WTC11 (cell line): ENCODE measurements at places on chromosomes 12 and 14. TPM values are rescaled to one million over a fixed set of nuclear protein-coding genes. Genes with fewer than 3 reads are reported as not detected.

DNA sequence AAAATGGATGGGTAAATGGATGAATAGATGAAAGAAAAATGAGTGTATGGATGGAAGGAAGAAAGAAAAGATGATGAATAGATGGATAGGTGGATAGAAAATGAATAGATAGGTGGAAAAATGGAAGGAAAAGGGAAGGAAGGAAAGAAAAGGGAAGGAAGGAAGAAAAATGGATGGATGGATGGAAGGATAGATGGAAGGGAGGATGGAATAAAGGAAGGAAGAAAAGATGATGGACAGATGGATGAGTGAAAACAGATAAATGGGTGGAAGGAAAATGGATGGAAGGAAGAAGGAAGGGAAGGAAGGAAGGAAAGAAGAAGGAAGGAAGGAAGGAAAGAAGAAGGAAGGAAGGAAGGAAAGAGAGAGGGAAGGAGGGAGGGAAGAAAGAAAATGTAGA lies 107.4 kb downstream of the DICER1 start:
- H3K27me3 ChIP-seq: peaks cover 12% of the 10 kb centered on the region
- DNase-seq: no peak
- peaks cover 17% of the 10 kb centered on the region for H3K4me1 ChIP-seq
- no peaks in the 10 kb centered on the region for H3K36me3 ChIP-seq

GRCh38 chr14:54474232-54474793 lies 14.5 kb downstream of the GMFB start:
- DNase-seq: no peak
- H3K27ac ChIP-seq: 0 out of 2 replicates have a peak overlapping the region, but pooled peaks have one; percentile 5
- H3K27me3 ChIP-seq: no peaks in the 10 kb centered on the region

PTHLH gene
- total RNA-seq: not detected in 3 replicates

GRCh38 chr12:98182821-98183220 lies 332.6 kb upstream of the TMPO start:
- H3K27ac ChIP-seq: no peak overlapping the region
- no peak overlapping the region for H3K4me3 ChIP-seq
- no peak for DNase-seq
- peaks cover 6% of the 10 kb centered on the region; the same call in 1 of the 2 replicates for H3K4me1 ChIP-seq

DNA sequence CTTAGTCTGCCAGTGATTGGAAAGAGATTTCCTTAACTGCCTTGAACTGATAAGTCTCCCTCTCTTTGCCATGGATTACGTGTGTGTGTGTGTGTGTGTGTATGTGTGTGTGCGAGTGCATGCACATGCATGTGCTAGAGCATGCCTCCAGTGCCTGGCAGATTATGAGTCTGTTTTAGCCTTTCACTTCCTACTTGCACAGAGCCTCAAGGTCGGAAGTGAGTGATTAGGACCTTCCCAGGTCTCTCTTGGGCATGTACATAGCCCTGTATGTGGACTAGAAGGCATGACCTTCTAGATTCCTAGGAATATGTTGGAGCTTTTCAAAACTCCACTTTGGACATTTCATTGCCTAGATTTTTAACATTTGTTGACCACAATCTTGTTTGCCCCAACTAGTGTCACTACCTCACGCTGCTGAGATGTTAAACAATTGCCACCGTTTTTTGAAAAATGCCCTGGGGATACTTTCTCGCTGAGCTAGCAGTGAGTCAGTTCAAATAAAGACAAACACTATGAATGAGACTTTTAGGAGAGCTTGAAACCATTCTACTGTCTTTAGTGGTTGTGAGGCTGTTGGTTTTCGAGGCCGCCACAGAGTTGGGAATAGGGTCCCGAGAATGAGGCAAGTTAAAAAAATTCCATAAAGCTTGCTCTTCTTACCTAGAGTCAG lies 28.2 kb downstream of the KIAA0586 start:
- peak overlapping the region; percentile 36; the same call in 1 of the 2 replicates for H3K27ac ChIP-seq
- peaks cover 15% of the 10 kb centered on the region for H3K36me3 ChIP-seq
- no peaks in the 10 kb centered on the region for H3K4me1 ChIP-seq
- H3K4me3 ChIP-seq: no peak overlapping the region
- DNase-seq: no peak
- no peaks in the 10 kb centered on the region for H3K27me3 ChIP-seq

KRT72 gene
- 0.11 TPM in 1 of 3 replicates, not detected in the others for total RNA-seq

- no peaks in the 10 kb centered on the region for H3K4me1 ChIP-seq
- no peak overlapping the region for H3K27ac ChIP-seq
- H3K4me3 ChIP-seq: no peak overlapping the region
- H3K36me3 ChIP-seq: peaks cover 81% of the 10 kb centered on the region
- DNase-seq: no peak
Observed at GRCh38 chr12:128078301-128078971, 188.5 kb upstream of the TMEM132C start.

SYNJ2BP gene
- 24.1 to 27.9 TPM (median 27.9 TPM) in 3 replicates for total RNA-seq

KLRF1 gene
- total RNA-seq: not detected in 3 replicates

DNA sequence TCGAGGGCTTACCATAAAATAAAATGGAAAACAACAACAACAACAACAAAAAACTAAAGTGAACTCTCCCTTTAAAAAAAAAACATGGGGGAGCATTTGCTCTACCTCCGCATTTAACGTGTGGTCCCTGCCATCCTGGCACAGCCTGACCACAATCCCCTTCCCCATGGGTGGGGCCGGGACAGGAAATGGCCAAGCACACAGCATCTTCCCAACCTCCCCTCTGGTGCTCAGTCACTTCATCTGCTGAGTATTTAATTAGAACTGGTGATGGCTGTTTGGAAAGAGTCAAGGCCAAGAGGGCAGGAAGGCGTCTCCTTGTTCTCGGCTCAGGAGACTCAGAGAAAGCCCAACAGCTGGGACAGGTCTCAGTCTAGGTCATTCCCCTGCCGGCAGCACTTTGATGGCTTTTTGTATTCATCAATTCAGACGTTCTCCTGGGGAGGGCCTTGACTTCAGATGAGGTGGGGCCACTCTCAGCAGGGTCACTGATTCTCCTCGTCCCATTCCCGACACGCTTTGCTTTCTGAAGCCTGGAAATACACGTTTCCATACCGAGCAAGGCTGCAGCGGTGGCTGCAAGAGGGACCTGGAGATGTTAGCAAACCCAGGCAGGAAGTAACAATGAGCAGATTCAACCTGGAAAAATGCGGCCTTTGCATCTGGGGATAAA lies 44.4 kb downstream of the ANO2 start:
- no peaks in the 10 kb centered on the region for H3K36me3 ChIP-seq
- no peak overlapping the region for H3K27ac ChIP-seq
- DNase-seq: no peak

FAM186B gene
- total RNA-seq: 0.16 to 0.39 TPM (median 0.21 TPM) in 3 replicates

DNA sequence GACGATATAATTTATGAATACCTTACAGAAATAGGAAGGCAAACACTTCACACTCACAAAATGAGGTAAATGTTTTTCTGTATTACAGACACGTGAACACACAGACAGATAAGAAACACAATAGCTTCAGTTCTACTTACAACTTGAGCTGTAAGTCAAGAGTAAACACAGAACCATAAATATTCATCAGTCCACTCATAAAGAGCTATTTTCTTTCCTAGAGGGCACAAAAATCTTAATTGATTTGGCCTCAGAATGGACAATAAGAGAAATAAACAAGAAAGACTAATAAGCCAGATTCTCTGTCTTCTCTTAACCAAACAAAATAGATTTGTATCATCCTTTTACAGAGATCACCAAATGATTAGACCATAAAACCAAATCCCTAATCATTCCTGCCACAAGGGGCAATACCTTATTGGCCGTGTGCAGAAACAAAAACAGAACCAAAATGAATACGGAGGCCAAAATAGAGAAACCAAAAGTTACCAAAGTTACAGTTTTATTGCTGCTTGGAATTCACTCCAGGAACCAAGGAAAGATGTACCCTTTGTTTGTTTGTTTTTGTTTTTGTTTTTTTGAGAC lies 38.1 kb upstream of the GARIN2 start:
- no peak overlapping the region for H3K27ac ChIP-seq
- no peaks in the 10 kb centered on the region for H3K36me3 ChIP-seq
- H3K4me1 ChIP-seq: peaks cover 6% of the 10 kb centered on the region

DNA sequence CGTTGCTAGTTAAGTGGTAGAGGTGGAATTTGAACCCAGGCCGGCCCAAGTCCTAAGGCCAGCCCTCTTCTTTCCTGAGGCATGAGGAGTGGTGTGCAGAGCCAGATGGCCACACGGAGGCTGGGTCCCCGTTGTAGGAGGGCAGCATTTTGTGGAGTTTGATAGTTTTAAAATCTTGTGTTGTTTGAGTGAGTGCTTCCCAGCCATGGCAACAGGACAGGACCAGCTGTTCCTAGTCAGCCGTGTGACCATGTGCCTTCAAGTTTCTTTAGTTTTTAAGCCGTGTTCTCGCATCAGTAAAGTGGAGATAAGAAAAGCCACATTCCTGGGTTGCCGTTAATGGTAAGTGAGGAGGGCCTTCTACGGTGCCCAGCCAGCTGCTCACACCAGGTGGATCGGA lies 44.4 kb downstream of the UBE3B start:
- no peak overlapping the region for H3K27ac ChIP-seq
- peaks cover 38% of the 10 kb centered on the region for H3K36me3 ChIP-seq
- no peak for DNase-seq
- no peak overlapping the region for H3K4me3 ChIP-seq

GPR135 gene
- total RNA-seq: 1.6 to 1.7 TPM (median 1.7 TPM) in 3 replicates

DNA sequence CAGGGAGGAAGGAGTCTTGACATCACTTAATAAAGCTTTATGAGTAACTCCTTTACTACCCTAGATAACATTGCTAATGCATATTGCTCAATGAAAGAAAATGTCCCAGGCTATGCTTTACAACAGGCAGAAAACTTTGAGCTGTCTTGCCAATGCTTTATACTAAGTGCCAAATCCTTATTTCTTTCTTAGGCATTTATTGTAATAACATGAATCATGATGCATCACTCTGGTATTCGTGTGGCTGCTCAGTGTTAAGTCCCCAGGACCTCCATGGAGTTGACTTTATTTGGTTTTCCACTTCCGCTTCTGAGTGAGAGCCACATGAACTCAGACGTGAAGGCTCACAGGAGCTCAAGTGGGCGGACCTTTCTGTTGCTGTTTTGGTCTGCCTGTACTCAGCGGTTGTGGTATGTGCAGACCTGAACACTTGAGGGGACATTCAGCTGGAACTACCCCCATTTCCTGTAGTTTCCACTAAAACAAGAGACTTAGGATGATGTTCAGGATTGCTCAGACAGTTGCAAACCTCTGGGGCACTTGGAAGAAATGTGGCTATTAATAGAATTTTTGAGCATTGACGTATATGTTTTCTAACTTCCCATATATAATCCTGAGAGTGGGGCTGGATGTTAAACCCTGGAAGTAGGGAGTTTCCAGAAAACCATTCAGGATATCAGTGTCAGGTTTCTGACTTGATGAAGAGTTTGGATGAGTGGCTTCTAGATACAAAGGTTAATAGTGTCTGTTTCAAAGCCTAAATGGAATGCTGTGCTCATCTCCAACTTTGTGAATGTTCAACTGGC lies 258.6 kb downstream of the MSRB3 start:
- DNase-seq: no peak
- H3K27me3 ChIP-seq: peaks cover 3% of the 10 kb centered on the region; the same call in 1 of the 2 replicates
- peaks cover 40% of the 10 kb centered on the region for H3K4me1 ChIP-seq
- H3K27ac ChIP-seq: no peak overlapping the region
- H3K4me3 ChIP-seq: no peak overlapping the region

DNA sequence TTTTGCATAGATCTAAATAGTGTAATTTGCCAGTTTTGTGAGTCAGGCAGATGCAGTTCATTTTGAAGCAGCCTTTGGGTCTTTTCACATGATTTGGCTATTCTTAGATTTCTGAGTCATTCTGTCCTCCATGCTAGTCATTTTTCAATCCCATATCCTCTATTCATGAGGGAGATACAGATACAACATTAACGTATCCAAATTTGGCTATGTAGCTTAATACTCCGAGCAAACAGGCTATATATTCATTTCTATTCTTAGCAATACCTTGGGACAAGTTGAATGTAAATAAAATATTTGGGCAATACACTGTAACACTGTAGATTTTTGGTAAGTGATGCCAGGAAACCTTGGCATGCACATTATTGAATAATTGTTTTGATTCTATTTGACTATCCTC lies 270.7 kb upstream of the PDE3A start:
- H3K4me3 ChIP-seq: no peak overlapping the region
- no peak overlapping the region for H3K27ac ChIP-seq
- no peak for DNase-seq
- no peaks in the 10 kb centered on the region for H3K27me3 ChIP-seq

DNA sequence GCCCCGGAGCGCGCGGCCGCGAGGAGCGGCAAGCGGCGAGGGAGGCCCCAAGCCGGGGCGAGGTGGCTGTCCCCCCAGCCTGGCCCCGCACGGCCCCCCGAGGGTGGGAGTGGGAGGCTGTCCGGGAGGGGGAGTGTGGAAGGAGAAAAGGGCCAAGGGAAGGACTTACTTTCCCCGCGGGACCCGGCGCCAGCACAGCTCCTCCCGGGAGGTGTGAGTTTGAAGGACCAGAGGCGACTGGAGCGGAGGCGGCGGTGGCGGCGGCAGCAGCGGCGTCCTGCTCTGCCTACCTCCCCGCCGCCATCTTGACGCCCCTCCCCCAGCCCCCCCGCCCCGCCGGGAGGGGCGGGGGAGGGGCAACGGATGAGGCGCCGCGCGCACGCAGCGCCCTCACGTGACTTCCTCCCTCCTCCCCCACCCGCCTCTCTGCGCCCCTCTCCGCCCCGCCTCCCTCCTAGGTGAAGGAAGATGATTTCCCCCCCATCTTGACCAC lies at the start of gene SBNO1:
Gene SBNO1 (minus strand): TSS at position 316 of the 493 bp plus-strand sequence. CDS start 14,406 bp downstream, outside the sequence.
- peak within 1 kb of the TSS; percentile 93 for H3K4me3 ChIP-seq
- peaks cover 12% of the 10 kb centered on the region for H3K4me1 ChIP-seq
- peak within 1 kb of the TSS; percentile 96 for H3K27ac ChIP-seq
- H3K27me3 ChIP-seq: no peaks in the 10 kb centered on the region; the same call in 1 of the 2 replicates

MIP gene
- total RNA-seq: not detected in 3 replicates

- H3K27me3 ChIP-seq: no peaks in the 10 kb centered on the region
- peaks cover 7% of the 10 kb centered on the region; the same call in 1 of the 2 replicates for H3K36me3 ChIP-seq
- H3K4me1 ChIP-seq: peaks cover 39% of the 10 kb centered on the region
- no peak overlapping the region for H3K27ac ChIP-seq
Observed at GRCh38 chr12:58419905-58420304, 478.5 kb downstream of the ATP23 start.
